ENCODE measurements at places on chromosomes 3 and 15. TPM values are rescaled to one million over a fixed set of nuclear protein-coding genes. Genes with fewer than 3 reads are reported as not detected.

Gene LAMB2
- 484 TPM for total RNA-seq

Gene ATP10A
- 25.4 TPM for total RNA-seq

Gene TM2D3
- total RNA-seq: 43.7 TPM

Gene VEPH1
- 143 TPM for total RNA-seq

Gene BUB1B
- 4.6 TPM for total RNA-seq

Gene SIDT1
- total RNA-seq: 4.1 TPM

Gene KBTBD8
- total RNA-seq: 3.6 TPM

Gene EBLN2
- 3.7 TPM for total RNA-seq

Gene TIPIN
- 7.1 TPM for total RNA-seq

Gene CHRM5
- not detected for total RNA-seq

DNA sequence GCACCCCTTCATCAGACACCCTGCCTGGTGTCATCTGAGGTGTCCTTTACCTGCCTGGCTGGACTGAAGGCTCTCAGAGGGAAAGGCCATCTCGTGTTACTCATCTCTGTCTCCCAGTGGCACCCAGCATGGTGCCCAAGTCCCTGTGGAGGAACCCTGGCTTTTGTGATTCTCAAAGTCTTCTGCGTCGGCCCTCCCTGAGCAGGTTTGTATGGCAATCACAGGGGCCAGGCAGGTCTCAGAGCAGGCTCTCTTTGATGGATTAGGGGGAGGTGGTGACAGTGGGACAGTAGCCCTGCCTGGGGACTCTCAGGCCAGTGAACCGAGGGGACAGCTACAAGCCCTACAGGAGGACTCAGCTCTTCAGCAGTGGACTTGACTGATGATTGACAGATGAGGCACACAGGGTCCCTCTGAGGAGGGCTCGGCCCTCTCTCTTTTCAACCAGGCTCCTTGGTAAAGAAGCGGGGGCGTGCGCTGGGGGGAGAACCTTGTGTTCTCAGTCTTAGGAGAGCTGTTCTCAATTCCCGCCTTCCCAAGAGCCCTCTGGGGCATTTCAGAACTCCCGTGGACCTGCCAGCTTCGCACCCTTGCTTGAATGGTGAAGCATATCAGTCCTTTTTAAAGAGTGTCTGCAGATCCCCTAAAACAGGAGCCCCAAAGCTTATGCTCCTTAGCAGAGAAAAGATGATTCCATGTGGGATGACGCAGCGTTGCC lies 108.3 kb downstream of the VGLL4 start:
- DNase-seq: no peak
- no peaks in the 10 kb centered on the region for H3K4me1 ChIP-seq
- no peaks in the 10 kb centered on the region for H3K36me3 ChIP-seq
- no peak overlapping the region for H3K4me3 ChIP-seq

DNA sequence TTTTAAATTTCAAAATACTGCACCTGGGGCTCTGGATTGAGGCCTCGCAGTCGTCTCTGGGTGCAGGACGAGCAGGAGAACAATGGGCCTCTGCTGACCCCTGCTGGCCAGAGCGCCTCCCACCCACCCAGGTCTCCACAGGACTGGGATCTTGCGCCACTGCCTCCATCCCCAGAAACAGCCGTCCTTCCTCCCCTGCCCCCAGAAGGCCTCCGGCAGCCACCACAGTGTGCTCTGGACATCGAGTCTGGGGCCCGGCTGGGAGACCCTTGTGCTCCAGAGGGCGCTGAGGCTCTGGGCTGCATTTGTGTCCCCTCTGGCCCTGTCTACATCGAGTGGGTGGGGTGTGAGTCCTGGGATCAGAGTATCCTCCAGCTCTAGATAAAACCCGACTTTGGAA lies 6.7 kb upstream of the ACSBG1 start:
- no peak overlapping the region for H3K4me3 ChIP-seq
- H3K27me3 ChIP-seq: peaks cover 4% of the 10 kb centered on the region
- DNase-seq: peak; percentile 69
- no peak overlapping the region for H3K27ac ChIP-seq
- no peaks in the 10 kb centered on the region for H3K4me1 ChIP-seq
- H3K36me3 ChIP-seq: no peaks in the 10 kb centered on the region

DNA sequence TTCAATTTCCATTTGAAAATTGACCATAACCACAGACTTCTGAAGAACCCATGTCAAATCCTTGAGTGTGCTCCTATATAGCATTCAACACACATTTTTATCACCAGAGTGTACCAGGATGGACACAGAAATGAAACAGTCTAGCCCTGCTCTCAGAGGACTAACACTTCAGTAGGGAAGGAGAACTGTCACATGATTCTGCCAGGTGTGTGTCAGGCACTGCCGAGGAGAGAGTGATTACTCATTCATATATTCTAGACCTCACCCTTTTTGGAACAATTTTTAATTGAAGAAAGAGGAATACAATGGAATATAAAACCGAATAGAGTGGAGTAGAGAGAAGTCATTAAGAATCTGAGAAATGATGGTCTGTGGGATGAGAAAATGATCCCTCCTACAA lies 125.8 kb downstream of the ERC2 start:
- no peaks in the 10 kb centered on the region for H3K4me1 ChIP-seq
- H3K27ac ChIP-seq: no peak overlapping the region
- peaks cover 12% of the 10 kb centered on the region for H3K27me3 ChIP-seq
- H3K36me3 ChIP-seq: no peaks in the 10 kb centered on the region

DNA sequence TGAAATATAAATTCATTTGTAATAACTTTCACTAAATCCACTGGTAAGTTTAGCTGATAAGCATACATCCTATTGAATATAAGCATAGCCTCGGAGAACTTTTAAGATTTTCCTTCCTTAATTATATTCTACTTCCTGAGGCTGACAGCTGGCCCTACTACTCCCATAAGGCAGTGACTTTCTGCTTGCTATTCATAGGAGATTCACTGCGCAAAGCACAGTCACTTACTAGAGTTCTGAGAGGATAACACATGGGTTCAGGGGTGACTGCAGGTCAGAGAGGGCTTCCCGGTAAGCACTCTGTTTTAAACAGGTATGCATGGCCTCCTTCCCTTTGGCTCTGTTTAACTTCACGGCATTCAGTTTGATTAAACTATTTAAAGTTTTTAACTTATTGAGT lies 75.8 kb downstream of the FAIM start:
- DNase-seq: no peak
- no peaks in the 10 kb centered on the region for H3K36me3 ChIP-seq
- H3K27ac ChIP-seq: no peak overlapping the region
- H3K4me3 ChIP-seq: no peak overlapping the region

GRCh38 chr3:13822042-13822441 lies 57.8 kb downstream of the WNT7A start:
- H3K4me3 ChIP-seq: no peak overlapping the region
- no peak for DNase-seq
- no peak overlapping the region for H3K27ac ChIP-seq
- no peaks in the 10 kb centered on the region for H3K4me1 ChIP-seq
- H3K36me3 ChIP-seq: no peaks in the 10 kb centered on the region
- no peaks in the 10 kb centered on the region for H3K27me3 ChIP-seq

DNA sequence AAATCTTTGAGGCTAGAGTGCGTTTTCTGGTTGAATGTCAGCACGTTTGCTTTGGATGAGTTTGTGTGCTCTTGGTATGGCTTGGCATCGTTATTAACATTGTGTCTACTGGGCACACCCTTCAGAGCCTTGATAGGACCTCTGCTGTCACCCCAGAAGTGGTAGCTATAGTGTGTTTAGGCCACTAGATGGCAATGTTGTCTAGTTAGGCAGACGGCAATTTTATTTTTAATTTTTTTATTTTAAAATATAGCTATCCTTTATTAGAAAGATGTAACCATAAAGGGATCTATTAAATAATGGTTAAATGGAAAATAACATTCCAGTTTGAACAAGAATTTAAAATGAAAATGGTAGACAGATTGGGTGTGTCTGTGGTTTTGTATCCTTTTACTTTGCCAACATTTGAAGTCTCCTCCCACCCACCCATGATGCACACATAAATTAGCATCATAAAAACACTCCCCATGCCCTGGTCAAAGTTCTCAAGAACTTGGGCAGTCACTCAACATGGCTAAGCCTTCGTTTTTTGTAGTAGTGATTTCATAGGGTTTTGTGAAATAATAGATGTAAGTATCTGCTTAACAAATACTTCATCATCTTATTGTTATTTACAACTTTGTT lies 200.7 kb downstream of the KCNH8 start:
- H3K4me3 ChIP-seq: no peak overlapping the region
- H3K27ac ChIP-seq: no peak overlapping the region
- H3K4me1 ChIP-seq: no peaks in the 10 kb centered on the region
- no peaks in the 10 kb centered on the region for H3K36me3 ChIP-seq

GRCh38 chr3:123295901-123296250 lies 94.1 kb downstream of the SEC22A start:
- H3K36me3 ChIP-seq: no peaks in the 10 kb centered on the region
- no peak overlapping the region for H3K4me3 ChIP-seq
- H3K27me3 ChIP-seq: peaks cover 11% of the 10 kb centered on the region
- DNase-seq: no peak

DNA sequence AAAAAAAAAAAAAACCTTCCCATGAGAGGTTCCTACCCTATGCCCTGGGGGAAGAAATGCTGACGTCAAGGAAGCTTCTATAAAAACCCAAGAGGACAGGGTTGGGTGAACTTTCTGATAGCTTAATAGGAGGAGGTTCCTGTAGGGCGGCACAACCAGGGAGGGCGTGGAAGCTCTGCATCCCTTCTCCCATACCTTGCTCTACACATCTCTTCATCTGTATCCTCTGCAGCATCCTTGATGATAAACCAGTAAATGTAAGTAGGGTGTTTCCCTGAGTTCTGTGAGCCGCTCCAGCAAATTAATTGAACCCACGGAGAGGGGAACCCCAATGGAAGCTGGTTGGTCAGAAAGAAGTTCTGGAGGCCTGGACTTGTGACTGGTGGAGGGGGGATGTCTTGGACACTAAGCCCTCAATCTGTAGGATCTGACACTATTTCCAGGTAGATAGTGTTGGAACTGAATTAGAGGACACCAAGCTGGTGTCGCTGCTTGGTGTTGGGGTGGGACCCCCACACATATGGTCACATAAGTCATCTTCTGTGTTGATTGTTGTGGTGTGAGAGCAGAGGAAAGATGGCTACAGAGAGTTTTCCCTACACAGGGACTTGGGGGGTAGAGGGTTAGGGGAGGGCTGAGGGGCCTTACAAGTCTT lies 91.5 kb downstream of the ST6GAL1 start:
- no peaks in the 10 kb centered on the region for H3K36me3 ChIP-seq
- H3K4me1 ChIP-seq: peaks cover 5% of the 10 kb centered on the region
- no peak overlapping the region for H3K4me3 ChIP-seq

Data from left lung (tissue), 14 donors.